Activated T-helper 2 cell treated with anti-CD3 and anti-CD28 coated beads, Interferon-gamma antibody, Interleukin-2, Interleukin-4, amounts not matched to agents 10 μg/mL and 5 μg/mL and 100 μg/mL, durations not matched to agents 14 hours and 24 hours and 36 hours (primary cell): ENCODE measurements at places on chromosomes 2 and 18.

GRCh38 chr2:48510329-48510728 lies 19.6 kb upstream of the STON1 start:
- DNase-seq: no peak

- no peak for DNase-seq
Observed at GRCh38 chr2:33034784-33035183, 88.0 kb downstream of the LTBP1 start.

DNA sequence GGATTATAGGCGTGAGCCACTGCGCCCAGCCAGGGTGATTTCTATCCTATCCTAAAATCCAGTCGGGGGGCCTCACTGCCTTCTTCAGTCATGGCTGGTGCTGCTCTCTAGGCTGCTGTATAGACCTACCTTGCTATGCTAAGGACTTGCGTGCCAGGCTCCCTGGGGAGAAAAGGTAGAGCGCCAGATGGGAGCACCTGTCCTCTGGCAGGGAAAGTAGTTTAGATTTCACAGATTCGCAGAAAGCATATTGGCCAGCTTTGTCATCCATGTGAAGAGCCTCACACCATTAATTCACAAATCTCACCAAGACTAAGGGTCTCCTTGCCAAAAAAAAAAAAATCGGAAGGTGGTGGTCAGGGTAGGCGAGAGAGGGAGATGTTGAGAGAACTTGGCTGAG lies 217.6 kb downstream of the ATAD2B start:
- DNase-seq: no peak

DNA sequence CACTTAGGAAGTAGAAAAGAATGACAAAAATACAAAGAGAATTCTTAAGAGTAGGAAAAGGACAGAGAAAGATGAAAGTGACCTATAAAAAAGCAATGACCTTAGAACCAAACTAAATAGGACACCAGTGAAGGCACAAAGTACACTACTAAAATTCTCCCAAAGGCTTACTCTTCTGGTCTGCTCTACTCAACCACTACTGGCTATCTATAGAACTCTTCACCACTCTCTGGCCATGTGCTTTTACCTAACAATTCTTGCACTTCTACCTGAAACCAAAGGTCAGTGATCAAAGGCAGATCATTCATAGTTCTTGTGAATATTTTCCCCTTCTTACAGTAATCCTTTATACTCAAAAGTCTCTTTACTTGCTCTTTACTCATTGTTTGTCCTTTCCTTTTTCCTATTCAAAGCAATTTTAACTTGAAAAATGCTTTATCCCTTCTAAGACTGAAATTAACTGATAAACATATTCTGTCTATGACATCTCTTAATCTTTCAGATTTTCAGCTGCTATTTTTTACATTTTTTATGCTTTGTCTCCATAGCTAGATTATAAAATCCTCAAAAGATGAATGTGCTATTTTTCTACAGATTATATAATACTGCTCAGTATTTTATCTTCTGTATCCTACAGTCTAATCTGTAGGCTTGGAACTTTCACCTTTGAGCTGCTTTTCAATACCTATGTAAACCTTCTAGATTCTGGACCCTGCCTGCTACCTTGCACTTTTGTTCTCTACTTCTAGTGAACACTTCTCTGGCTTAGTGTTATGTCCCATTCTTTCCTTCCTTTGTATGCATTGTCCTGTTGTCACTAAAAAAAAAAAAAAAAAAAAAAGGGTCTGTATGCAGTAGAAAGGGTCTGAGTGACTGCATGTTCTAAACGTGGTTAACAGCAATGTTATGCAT lies 64.6 kb downstream of the NCKAP1 start:
- no peak for DNase-seq

DNA sequence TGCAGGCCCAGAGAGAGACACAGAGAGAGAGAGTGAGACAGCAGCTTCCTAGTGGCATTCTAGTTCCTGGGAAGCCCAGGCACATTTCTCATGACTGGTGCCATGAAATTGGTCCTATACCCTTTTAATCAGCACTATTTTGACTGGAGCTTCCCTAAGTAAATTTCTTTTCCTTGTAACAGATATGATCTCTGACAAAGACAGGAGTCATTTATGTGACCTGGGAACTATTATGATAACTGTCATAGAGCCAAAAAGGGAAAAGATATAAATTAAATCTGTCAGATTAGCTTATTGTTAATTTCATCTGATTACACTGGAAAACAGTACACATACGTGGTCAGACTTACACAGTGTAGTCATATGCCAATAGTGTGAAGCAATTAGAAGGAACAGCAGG lies 161.3 kb upstream of the HNRNPA3 start:
- DNase-seq: no peak

DNA sequence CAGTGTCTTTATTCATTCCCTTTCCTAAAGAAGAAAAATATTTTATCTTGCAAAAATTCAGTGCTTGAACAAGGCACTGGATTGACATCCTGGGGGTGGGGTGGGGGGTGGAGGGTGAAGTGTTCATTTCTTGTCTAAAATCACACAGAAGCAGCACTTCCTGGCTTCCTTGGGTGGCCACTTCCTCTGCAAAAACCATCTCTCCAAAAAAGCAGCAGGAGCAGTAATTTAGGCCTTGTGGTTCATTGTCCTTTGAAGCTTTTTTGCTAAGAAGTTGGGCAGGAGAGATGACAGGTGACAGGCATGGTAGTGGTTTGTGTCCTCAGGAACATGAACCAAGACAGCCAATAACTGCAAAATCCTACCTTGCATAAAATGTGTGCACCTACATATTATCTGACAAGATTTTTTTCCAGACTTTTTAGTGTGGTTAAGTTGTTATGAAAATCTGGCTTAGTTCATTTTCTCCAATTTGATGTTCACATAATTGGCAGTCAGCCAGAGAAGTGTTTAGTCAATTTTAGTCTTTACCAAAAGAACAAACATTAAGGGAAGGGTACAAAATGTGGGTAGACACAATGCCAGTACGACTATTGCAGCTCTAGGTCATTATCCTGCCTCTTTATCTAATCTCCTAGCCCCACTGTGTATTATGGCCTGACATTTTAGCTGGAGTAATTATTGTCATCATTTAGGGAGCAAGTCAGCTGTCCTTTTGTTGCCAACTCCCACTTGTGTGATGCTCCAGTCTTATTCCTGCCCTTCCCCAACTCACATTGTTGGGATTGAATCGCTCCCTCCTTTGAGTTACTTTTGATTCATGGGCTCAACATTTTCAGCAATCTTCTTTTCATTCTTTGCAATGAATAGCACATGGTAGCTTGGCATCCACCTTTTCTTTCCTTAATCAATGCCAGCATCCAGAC lies 177.2 kb downstream of the MYO3B start:
- DNase-seq: no peak

- no peak for DNase-seq
Observed at GRCh38 chr2:96864343-96865091, 5.4 kb downstream of the SEMA4C start.

DNA sequence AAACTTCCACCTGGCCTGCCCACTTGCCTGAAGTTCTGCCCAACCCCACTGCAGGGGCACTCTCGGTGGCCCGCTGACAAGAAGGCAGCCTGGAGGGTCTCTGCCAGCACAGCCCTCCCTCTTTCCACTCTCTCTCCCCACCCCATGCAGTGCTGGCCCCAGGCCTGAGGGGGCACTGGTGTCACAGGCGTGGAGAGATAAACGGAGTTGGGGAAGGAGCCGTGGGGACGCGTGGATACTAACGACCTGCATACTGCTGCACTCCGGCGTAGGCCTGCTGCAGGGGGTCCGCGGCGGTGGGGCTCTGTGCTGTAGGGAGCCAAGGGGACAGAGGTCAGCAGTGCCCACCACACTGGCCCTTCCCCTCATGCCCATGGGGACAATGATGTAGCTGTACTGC lies 299.3 kb downstream of the CELF4 start:
- no peak for DNase-seq

DNA sequence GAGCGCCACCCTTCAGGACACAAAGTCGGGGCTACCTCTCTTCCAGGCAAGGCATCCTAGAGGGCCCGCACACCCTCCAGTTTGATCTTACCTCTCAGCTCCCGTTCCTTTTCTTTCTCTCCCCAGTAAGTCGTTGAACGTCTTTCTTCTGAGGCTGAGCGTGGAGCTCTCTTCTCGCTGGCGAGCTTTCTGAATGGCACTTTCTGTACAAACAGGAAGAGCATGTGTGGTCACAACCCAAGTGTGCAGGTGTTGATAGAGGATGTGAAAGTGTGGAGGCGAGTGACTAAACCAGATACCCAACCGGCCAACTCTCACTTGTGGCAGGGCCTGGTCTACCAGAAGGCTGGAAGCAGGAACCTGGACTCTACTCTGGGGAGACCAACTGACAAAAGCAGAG lies at the start of gene AFF3:
Gene AFF3 (minus strand): TSS at position 198 of the 400 bp plus-strand sequence. CDS start 38,136 bp downstream, outside the sequence.
- DNase-seq: peak; percentile 59

GRCh38 chr2:233700028-233700635 lies 7.4 kb downstream of the UGT1A6 start:
- no peak for DNase-seq

- no peak for DNase-seq
Observed at GRCh38 chr18:10405816-10406663, 48.4 kb upstream of the APCDD1 start.

- no peak for DNase-seq
Observed at GRCh38 chr18:45777393-45777792, 48.1 kb upstream of the SIGLEC15 start.

DNA sequence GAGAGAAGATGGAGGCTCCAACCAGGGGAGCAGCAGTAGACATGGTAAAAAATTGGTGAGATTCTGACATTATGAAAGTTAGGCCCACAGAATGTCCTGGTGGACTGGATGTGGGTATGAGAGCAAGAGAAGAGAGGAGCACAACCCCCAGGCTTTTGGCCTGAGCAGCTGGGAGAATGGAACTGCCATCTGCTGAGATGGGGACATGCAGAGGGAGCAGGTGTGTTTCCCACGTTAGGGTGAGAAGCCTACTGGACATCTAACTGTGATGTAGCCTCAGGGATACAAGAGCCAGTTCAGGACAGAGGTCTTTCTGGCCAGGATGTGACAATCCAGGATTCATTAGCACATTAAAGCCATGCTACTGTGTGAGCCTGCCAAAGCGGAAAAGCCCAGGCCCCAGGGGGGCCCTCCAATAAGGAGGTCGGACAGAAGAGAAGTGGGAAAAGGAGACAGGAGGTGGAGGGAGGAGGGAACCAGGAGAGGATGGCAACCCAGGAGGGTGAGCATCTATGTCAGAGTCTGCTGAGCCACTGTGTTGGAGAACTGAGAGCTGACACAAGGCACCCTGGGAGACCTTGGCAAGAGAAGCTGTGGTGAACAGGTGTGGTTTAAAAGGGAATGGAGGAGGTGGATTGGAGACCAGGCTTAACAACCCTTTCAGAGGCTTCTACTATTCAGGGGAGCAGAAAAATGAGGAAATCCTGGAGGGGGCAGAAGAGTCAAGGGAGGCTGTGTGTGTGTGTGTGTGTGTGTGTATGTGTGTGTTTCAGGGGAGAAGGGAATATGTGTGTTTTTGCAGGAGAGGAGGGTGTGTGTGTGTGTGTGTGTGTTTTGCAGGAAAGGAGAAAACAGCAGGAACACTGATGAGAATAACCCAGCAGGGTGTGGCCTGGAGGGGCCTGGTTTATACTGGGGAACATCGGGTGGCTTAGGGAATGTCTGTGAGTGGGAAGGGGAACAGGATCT lies 10.5 kb downstream of the CYB5A start:
- DNase-seq: no peak

- DNase-seq: no peak
Observed at GRCh38 chr18:75582406-75582821, 154.9 kb upstream of the SMIM21 start.

- DNase-seq: no peak
Observed at GRCh38 chr18:57294547-57294946, 57.8 kb upstream of the ST8SIA3 start.

- no peak for DNase-seq
Observed at GRCh38 chr2:238131761-238132462, 6.6 kb upstream of the KLHL30 start.

DNA sequence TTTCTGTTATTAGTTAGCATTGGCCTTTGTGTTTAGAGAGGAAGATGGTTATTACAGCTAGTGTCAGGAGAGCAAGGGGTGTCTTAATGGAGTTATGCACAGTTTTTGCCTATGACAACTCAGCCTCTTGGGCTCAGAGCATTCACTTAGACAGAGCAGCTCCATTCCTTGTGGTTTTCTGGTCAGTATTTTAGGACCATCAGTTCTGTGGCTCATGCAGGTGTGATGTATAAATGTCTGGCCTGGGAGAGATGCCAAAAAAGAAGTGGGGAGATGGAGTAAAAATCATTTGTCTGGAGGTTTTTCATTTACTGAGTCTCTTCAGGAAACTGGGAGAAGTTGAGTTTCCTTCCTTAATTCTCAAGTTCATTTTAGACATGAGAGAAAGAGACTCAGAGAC lies 79.7 kb downstream of the PRKCE start:
- no peak for DNase-seq

DNA sequence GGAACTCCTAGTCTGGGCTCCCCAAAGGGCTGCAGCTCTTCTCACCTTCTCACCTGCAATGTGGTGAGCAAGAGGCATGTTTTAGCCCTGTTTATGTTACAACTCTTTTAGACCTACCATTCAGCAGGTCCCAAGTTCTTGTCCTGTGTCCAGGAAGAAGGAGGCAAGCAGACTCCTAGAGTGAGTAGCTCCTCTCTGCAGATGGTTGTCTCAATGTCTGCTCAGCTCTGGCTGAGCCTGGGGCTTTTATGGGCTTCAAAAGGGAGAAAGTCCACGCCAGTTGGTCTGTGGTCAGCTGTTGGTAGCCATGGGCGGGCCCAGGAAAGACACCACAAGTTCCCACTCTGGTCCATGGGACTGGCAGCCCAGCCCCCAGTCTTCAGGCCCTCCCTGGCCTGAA lies 148.1 kb upstream of the HS6ST1 start:
- DNase-seq: no peak

DNA sequence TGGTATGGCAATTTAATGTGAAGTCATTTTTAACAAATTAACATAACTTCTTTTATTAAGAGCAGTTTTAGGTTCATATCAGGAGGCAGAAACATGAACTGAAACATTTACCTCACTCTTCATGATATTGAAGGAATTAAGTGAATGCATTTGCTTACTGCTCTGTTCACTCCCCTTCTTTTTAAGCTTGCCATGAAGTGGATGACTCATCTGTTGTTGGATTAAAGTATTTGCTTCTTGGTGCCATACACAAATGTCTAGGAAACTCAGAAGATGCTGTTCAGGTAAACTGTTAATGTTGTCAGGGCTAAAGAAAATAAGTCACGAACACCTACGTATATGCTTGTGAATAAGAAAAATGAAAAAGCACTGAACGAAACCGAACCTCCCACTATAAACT lies 10.2 kb upstream of the CABYR start:
- no peak for DNase-seq

GRCh38 chr2:221896505-221897151 lies 324.5 kb upstream of the EPHA4 start:
- DNase-seq: no peak

DNA sequence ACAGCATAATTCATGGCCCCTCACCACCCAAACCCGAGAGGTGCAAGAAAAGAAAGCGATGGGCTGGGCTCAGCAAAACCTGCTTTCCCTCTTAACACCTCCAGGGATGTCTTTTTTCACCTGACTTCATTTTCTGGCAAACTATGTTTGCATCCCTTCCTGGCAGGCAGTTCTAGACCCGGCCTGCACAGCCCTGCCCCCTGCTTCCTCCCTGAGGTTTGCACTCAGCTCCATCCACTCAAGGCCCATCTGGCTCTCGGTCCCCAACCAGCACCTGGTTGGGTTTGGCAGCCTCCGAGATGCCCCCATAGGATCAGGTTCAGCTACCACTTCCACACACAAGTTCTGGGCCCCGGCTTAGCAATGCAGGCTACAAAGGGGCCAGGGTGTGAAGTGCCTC lies 185.7 kb downstream of the SMAD7 start:
- no peak for DNase-seq

- no peak for DNase-seq
Observed at GRCh38 chr2:176111309-176111663, 4.2 kb downstream of the HOXD11 start.

- no peak for DNase-seq
Observed at GRCh38 chr2:119721043-119721442, 38.7 kb upstream of the PTPN4 start.
